ENCODE measurements at places on chromosomes 6 and 20.
A peak's percentile ranks its signal among the peaks of the same experiment; 100 is the strongest.

- peak; percentile 33 for DNase-seq
Observed at GRCh38 chr6:6969761-6970223, 138.0 kb upstream of the RREB1 start.

GRCh38 chr6:168649209-168649608 lies 208.2 kb downstream of the SMOC2 start:
- no peak for DNase-seq

DNA sequence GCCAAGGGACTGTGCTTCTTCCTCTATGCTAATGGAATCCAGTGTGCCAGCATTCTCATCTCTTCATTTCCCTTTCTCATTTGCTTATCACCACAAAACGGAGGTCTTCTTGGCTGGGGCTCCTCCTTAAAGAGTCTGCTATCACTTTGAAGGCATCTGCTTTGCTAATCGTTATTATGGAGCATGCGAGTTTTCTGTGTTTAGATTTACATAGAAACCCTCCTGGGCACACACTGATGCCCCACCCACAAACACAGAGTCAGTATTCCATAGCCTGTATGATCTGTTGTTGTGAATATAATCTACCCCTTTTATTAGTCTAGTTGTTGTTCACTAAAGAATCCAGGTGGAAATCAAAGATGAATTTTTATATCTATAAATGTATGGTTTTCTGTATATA lies 83.4 kb upstream of the XRN2 start:
- DNase-seq: no peak

- no peak for DNase-seq
Observed at GRCh38 chr20:64228751-64229506, 26.6 kb upstream of the PCMTD2 start.

DNA sequence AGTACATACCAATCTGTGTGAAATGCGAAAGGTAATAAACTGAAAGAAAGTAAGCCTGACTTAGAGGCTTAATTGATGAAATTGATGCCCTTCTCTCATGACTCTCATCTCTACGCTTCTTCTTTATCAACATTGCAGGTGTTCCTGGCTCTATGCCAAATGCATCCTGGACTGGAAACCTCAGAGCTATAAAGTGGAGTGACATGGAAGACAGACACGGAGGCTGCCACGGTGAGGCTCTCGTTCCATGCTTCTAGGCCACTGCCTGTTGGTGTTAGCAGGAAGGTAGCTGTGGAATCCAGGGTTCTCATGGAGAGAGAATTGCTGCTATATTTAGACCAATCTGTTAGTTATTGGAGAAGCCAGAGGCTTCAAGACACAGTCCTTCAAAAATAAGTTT lies 73.2 kb downstream of the C6orf52 start:
- no peak for DNase-seq

GRCh38 chr20:50049442-50050026 lies 63.4 kb downstream of the UBE2V1 start:
- no peak for DNase-seq

- no peak for DNase-seq
Observed at GRCh38 chr20:39661833-39662232, 699.7 kb downstream of the DHX35 start.
